Endothelial cell (in vitro differentiated cells): ENCODE measurements at places on chromosomes 7 and 10.

GRCh38 chr7:6403907-6404306 lies 43.8 kb downstream of the DAGLB start:
- DNase-seq = no peak

DNA sequence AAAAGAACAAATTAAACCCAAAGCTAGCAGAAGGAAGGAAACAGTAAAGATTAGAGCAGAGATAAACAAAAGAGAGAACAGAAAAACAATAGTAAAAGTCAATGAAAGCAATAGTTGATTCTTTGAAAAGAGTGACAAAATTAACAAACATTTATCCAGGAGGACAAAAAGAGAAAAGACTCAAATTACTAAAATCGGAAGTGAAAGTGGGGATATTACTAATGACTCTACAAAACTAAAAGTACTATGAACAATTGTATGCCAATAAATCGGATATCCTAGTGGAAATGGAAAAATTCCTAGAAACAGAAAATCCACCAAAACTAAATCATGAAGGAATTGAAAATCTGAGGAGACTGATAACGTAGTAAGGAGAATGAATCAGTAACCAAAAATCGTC lies 96.3 kb downstream of the SNX13 start:
- DNase-seq = no peak

- DNase-seq = no peak
Observed at GRCh38 chr10:122245136-122245535, 26.0 kb upstream of the BTBD16 start.

- DNase-seq = no peak
Observed at GRCh38 chr7:26008428-26008827, 143.6 kb upstream of the NFE2L3 start.

DNA sequence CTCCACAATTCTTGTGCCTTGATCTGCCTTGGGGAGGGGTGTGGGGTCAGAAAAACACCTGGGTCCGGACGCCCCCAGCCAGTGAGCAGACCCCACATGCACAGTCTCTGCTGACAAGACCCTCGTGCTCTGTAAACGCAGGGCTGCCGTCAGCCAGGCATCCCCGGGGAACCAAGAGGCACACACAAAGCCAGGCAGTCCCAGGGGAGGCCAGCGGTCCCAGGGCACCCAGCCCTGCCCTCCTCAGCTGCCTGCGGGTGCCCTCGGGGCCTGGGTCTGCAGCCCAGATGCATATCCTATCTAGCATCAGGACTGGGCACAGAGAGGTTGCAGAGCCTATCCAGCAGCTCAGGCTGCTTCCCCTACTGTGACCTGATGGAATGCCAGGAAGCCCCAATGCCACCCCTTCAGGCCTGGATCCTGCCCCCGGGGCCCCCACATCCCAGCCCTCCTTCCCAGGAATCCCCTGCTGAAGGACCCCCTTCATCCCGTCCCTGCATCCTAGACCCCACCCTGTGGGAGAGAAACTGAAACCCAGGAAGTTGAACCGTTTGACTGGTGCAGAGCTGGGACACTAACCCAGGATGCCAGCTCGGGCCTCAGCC lies 92.4 kb downstream of the MICALL2 start:
- DNase-seq = no peak

GRCh38 chr7:91041901-91042484 lies 222.2 kb upstream of the FZD1 start:
- no peak for DNase-seq

DNA sequence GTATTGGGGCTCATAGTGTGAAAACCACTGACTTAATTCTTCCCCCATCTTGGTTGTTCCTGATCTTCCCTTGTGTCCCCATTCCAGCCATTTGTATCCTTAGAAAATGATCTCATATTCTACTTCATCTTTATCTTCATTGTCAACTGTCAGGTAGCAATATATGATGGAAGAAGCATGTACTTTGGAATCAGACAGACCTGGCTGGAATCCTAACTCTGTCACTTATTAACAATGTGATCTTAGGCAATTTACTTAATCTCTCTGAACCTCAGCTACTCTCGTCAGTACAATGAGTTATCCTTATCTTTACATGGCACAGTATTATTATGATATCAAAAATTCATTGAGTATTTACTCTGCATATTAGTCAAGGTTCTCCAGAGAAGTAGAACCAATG lies 10.1 kb downstream of the CFTR start:
- no peak for DNase-seq

GRCh38 chr7:77481615-77482014 lies 55.5 kb upstream of the PTPN12 start:
- no peak for DNase-seq

- DNase-seq = peak; percentile 71
Observed at GRCh38 chr10:93893646-93894515, at the start of gene SLC35G1. TSS of gene SLC35G1 (plus strand) at chr10:93893978. CDS start at chr10:93894034, 56 bp downstream.

GRCh38 chr10:79376751-79377556 lies 29.7 kb downstream of the PPIF start:
- no peak for DNase-seq

GRCh38 chr7:47354831-47355541 lies 226.9 kb downstream of the TNS3 start:
- DNase-seq = no peak

GRCh38 chr7:70779321-70779720 lies 352.6 kb upstream of the GALNT17 start:
- DNase-seq = no peak

DNA sequence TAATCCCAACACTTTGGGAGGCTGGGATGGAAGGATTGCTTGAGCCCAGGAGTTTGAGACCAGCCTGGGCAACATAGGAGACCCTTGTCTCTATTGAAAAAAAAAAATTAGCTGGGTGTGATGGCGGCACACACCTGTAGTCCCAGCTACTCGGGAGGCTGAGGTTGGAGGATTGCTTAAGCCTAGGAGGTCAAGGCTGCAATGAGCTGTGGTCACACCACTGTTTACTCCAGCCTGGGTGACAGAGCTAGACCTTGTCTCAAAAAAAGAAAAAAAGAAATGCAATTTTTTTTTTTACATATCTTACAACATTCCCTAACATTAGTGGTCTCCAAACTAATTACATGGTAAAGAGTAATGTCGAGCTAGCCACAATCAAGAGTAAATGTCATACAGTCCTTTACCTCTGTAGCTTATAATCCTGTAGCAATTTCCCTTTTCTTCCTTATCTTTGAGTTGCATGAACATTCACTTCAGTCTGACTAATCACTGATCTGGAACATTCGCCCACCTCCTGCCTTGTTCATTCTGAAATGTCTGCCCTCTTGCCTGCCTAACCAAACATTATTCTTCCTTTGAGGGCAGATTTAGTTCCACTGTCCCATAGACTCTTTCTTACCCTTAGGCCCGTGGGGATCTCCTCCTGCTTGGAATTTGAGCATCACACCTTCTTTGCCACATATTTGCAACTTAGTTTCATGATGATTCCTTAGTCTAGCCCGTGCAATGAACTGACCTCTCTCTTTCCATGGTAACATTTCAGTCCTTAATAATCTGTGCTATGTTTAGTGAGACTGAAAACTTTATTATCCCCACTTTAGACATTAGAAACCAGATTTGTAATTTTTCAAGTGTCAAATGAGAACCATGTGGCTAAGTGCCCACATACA lies 4.8 kb upstream of the VCL start:
- no peak for DNase-seq

DNA sequence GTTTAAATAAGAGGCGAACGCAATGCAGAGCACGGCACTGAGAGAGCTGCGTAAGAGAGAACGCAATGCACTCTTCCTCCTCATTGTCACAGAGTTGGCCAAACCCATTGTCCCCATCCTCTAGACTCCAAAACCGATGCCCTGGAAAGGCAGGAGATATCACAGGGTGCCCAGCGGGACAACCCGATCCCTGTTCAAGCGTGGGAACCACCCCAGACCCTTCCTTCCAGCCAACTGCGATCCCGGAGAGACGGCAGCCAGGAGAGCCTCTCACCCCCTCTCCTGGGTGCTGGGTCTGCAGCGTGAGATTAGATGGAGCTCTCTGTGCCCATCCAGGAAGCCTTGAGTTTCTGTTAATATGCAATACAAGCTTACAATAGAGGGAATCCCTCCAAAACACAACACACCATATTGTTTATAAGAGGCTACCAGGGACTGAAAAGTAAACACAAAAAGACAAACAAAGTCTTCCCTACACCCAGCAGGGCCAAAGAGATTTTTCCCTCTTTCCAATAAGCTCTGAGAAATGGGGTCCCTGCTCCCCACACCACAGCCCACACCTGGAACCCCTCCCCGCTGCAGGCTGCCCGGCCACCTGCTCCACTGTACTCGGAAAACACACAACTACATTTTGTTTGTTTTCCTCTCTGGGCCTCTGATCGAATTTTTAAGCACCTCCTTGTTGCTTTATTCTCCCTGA lies 187.6 kb downstream of the ADARB2 start:
- no peak for DNase-seq

GRCh38 chr10:7407368-7408290 lies 3.2 kb downstream of the SFMBT2 start:
- peak; percentile 51 for DNase-seq
